ENCODE measurements at places on chromosomes 3 and 15.

GRCh38 chr15:58584789-58585461 is 153.1 kb downstream of the LIPC start:
- no peak for DNase-seq

DNA sequence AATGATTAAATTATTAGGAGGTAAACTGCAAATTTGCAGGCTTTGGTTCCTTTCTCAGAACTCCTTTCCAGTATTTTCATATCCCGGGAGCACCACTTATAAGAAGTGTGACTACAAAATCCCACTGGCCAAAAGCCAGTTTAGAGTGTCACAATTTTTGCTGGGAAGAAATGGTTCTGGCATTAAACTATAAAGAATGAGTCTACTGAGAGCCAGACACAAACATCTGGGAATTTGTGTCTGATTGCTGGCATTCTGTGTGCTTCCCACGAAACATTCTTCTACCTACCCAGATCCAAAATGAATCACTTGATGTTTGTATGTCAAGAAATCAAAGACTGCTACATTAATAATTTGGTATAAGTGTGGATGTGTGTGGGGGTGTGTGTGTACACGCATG is 82.8 kb downstream of the DUT start:
- DNase-seq, result no peak

GRCh38 chr15:78440375-78441373 is 2.7 kb downstream of the IREB2 start:
- no peak for DNase-seq

- no peak for DNase-seq
Measured at GRCh38 chr3:157594413-157594812, 91.2 kb upstream of the VEPH1 start.

DNA sequence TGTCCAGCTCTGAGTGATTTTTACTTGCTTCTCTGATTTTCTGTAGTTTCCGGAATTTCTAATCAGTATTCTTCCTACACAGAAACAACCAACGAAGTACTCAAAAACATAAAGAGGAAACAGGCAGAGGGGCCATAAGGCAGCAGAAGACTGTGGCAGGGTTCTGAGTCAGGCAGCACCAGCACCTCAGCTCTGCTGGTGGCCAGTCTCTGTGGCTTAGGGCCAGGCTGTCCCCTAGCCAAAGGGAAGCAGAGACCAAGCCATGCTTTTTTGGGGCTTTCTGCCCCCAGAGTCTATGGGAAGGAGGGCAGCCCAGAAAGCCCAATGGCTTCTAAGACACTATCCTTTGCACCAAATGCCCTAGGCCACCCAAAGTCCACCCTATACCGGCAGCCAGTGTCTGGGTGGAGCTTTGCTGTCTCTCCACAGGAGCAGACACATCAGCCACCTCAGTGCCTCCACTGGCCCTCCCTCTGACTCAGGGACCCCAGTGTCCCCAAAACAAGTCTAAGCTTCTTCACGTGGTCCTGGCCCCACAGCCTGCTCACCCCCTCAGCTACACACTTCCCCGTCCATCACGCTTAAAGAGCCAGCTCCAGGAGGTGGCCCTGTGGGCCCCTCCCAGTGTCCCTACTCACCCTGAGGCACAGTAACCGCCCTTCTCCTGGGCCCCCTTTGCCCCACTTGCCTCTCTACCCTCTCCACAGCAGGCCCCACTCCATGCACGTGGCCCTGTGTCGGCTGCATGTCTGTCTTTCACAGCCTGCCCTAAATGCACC is 46.2 kb downstream of the CCDC12 start:
- DNase-seq, result no peak

GRCh38 chr3:149514471-149514870 is 40.0 kb downstream of the TM4SF4 start:
- no peak for DNase-seq

GRCh38 chr3:122936986-122937385 is 90.6 kb downstream of the SEMA5B start:
- DNase-seq, result no peak

GRCh38 chr3:126888186-126888760 is 94.6 kb upstream of the PLXNA1 start:
- peak; percentile 78 for DNase-seq

GRCh38 chr15:67165254-67166253 is 88.9 kb downstream of the AAGAB start:
- DNase-seq, result no peak

DNA sequence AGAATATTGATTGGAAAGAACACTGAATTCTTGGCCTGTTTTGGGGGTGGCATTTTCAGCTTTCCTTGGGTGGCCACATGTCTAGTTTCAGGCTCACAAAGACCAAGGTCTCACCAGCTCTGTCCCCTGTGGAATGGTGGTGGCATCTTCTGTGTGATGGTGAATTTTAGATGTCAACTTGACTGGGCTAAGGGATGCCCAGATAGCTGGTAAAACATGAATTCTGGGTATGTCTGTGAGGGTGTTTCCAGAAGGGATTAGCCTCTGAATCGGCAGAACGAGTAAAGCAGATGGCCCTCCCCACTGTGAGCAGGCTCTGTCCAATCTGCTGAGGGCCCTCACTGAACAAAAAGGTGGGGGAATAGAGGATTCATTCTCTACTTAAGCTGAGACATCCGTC is 34.4 kb upstream of the MYZAP start:
- DNase-seq, result no peak

- DNase-seq, result no peak
Measured at GRCh38 chr15:41825572-41826535, 2.0 kb upstream of the JMJD7 start.

- no peak for DNase-seq
Measured at GRCh38 chr15:82830427-82831173, 21.2 kb downstream of the WHAMM start.

DNA sequence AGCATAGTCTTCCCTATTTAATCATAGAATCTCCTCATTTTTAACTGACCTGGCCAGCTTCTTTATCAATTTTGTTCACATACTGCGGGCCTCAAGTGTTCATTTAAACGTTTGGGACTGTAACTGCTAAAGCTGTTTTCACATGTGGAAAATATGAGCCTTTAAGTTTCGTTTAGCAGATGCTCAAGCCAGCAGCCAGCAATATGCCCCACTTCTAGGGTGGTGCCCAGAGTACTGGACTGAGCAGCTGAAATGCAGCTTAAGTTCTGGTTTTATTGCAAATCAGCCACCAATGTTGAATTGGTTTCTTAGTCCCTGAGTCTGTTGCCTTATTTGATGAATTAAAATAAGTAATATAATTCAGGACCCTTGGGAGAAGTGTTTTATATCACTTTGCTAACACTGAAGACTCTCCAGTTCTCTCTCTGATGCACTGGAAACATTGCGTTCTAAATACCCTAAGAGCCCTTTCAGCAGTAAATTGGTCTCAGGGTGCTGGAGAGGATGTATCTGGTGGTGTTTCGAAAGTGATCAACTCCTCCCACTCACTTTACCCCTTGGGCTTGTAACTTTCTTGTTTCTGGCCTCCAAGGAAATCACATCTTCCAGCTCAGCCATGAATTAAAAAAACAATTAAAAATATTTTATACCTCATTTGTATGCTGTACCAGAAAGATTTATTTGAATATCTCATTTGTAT is 61.7 kb downstream of the B3GALNT1 start:
- DNase-seq, result no peak

- DNase-seq, result peak; percentile 5
Measured at GRCh38 chr15:25710184-25710583, 152.9 kb downstream of the ATP10A start.

- DNase-seq, result no peak
Measured at GRCh38 chr3:185279587-185280138, 25.8 kb upstream of the EHHADH start.

GRCh38 chr15:70575231-70576226 is 187.8 kb downstream of the UACA start:
- DNase-seq, result no peak

GRCh38 chr3:114319453-114319852 is 25.6 kb downstream of the TIGIT start:
- no peak for DNase-seq

DNA sequence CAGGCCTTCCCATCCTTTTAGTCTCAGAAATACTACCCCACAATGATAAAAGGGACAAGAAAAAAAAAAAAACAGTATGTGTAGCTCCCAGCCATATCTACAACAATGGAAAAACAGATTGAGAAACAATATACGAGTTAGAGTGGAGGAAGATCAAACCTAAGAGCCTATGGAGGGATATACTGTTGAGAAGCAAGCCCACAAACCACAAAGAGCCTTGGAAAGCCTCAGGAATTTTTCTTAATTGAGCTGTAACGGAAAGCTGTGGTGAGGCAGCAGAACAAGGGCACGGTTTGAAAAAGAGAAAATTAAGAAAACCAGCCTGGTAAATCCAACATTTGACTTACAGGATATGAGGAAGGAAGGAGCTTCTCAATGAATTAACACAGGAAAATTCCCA is 21.4 kb downstream of the KPNA1 start:
- DNase-seq, result no peak
